Fibroblast of villous mesenchyme (primary cell): ENCODE measurements at places on chromosomes 6 and 20. TPM values are rescaled to one million over a fixed set of nuclear protein-coding genes. Genes with fewer than 3 reads are reported as not detected.

GRCh38 chr20:21338291-21338690 is 35.2 kb downstream of the XRN2 start:
- DNase-seq, result no peak

DNA sequence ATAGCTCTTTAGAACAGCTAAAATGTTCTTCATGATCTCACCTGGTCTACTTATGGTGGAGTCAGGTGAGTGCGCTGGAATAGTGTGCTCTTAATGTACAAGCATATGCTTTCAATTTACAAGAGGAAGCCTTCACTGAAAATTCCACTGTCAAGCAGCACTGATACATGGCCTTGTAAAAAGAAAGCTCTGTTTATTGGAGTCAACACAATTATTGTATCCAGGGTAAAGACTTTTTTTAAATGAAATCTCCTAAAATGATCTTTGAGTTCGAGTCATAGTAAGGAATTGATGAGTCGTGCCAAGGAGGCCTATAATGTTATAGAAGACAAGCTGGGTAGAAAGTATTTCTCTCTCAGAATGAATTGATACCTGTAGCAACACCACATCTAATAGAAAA is 41.6 kb upstream of the CARMIL1 start:
- DNase-seq, result no peak

- no peak for DNase-seq
Measured at GRCh38 chr6:75170691-75171560, 34.9 kb downstream of the COL12A1 start.

DNA sequence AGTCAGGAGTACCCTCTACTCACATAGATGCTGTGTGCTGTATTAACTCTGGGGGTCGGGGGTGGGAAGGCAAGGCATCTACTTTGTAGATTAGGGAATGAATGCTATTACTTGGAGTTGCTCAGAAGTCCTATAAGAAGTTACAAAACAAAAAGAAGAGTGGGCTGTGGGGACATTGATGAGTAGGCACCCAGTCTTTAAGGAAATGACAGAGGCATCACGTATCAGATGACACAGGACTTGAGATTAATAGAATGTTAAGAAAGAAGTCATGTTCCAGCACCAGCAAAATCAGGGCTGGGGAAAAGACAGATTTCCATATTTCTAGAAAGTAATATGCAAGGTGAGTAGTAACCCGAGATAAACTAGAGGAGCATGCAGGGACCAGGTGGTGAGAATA is 19.0 kb upstream of the STXBP5 start:
- DNase-seq, result no peak

- DNase-seq, result no peak
Measured at GRCh38 chr6:13474360-13474759, 13.0 kb downstream of the GFOD1 start.

- no peak for DNase-seq
Measured at GRCh38 chr6:149223904-149224351, 93.6 kb upstream of the TAB2 start.

C6orf15 gene
- total RNA-seq, result not detected in 2 replicates

GRCh38 chr20:34110745-34111641 is 1.1 kb downstream of the EIF2S2 start:
- DNase-seq, result peak; percentile 92

- DNase-seq, result peak; percentile 66
Measured at GRCh38 chr20:51624157-51624731, 81.7 kb upstream of the NFATC2 start.
